Stimulated activated CD8-positive, alpha-beta memory T cell treated with anti-CD3 and anti-CD28 coated beads, Interleukin-12 subunit alpha, Interleukin-12 subunit beta, amount 100 ng/mL, for 4 hours (primary cell): ENCODE measurements at places on chromosomes 6 and 20.

DNA sequence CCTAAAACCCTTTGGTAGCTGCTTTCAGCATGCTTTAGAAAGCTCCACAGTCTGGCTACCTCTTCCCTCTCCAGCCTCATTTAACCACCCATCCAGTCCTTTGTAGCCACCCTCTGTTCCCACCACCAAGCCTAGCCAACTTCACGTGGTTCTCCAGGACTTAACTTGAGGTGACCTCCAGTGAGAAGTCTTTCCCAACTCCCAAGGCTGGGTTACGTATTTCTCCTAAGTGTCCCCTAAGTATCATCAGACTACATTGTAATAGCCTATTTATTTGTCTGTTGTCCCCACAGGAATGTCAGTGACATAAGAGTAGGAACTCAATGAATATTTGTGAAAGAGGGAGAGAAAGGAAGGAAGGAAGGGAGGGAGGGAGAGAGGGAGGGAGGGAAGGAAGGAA, 431.9 kb upstream of the JARID2 start:
- DNase-seq, result no peak

DNA sequence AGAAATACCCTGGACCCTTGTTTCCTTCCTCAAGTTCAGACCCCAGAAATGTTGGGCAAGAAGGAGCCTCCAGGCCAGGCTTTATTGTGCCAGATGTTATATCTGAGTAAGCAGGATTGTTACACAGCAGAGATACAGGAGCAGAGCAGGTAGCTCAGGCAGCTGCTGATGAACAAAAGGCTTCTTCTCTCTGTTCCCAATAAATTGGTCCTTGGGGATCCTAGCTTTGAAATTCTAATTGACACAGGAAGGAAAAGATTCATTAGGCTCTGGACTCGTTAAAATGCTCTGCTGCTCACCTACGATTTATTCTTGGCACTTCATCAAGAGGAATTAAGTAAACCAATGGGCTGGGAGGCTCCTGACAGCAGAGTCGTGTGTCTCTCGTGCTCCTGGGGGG, 54.2 kb downstream of the RALY start:
- no peak for DNase-seq

DNA sequence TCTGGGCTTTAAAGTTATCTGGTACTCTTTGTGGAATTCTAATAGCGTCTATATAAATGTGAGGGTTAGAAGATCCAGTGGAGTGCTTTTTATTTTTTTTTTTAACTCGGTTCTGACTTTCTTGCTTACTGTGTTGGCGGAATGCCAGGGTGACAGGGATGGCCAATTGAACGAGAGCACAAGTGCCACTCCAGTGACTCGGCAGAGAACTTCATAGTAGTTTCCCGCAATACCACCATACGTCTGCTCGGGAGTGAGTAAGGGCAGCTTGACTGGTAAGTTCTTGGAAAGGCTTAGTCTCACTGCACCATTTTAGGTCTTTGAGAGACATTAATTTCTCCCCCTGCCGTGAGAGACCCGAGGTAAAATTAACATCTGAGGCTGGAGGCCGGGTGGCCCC, 49.4 kb upstream of the TULP1 start:
- DNase-seq, result no peak

GRCh38 chr6:170155464-170156196, 135.2 kb downstream of the DLL1 start:
- DNase-seq, result no peak

GRCh38 chr6:63705707-63706106, 70.1 kb downstream of the PHF3 start:
- no peak for DNase-seq

GRCh38 chr6:7136859-7137334, 29.1 kb downstream of the RREB1 start:
- DNase-seq, result no peak

GRCh38 chr6:64789476-64789875, 917.5 kb downstream of the EYS start:
- no peak for DNase-seq

- no peak for DNase-seq
Observed at GRCh38 chr6:141165002-141165665, 967.6 kb upstream of the GJE1 start.

DNA sequence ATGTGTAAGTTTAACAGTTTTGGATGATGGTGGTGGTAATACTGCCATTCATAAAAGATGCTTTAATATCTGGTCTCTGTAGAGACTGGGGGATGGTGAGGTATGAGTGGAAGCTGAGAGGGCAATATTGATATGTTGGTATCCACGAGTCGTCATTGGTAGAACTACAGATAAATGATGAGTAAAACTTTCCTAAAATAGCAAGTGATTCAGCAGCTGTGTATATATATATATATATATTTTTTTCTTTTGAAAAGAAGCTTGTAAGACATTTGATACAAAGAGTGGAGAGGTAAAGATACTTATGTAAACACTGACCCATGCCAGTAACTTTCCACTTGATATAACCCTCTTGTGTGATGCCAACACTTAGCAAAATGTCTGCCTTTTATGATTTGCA, 41.7 kb upstream of the CITED2 start:
- no peak for DNase-seq

- DNase-seq, result no peak
Observed at GRCh38 chr20:59792300-59792699, 141.1 kb downstream of the SYCP2 start.
